ENCODE measurements at places on chromosomes 1 and 21. TPM values are rescaled to one million over a fixed set of nuclear protein-coding genes. Genes with fewer than 3 reads are reported as not detected.

ZBTB7B gene
- 27.3 TPM for total RNA-seq

PRDM2 gene
- total RNA-seq: 2.5 TPM

DNA sequence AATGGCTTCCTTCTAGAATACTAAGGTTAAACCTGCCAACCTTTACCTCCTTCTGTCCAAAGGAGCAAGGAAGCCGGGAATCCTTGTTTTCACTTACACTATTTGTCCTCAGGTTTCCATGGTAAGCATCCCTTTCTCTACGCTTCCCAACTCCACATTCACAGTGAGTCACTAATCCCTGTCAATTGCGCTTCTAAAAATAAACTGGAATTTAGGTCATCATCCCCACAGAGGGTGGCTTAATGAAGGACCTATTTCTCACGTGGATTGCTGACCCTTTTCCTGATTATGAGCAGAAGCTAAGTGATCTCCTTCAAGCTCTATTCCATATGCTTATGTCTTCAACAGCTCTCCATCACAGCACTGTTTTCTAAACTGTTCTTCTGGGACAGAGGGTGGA, 39.9 kb upstream of the ABCA4 start:
- DNase-seq: peak; percentile 62

DNA sequence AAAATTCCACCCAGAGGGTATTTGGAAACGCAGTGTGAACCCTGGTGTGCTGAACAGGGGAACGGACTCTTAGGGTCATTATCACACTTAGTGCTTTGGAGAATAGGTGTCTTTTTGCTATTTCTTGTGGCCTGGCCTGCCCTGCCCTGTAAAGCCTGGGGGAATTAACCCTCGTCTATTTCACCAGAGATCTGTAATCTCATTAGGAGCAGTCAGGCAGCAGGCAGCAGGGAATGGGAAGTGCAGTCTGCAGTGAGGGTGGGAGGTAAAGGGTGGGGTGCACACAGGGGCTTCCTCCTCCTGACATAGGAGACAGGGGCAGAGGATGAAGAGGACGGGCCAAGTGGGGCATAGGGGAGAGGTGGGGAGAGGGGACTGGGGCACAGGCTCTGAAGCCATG, 1.1 kb upstream of the SLC1A7 start:
- no peak for DNase-seq

DNA sequence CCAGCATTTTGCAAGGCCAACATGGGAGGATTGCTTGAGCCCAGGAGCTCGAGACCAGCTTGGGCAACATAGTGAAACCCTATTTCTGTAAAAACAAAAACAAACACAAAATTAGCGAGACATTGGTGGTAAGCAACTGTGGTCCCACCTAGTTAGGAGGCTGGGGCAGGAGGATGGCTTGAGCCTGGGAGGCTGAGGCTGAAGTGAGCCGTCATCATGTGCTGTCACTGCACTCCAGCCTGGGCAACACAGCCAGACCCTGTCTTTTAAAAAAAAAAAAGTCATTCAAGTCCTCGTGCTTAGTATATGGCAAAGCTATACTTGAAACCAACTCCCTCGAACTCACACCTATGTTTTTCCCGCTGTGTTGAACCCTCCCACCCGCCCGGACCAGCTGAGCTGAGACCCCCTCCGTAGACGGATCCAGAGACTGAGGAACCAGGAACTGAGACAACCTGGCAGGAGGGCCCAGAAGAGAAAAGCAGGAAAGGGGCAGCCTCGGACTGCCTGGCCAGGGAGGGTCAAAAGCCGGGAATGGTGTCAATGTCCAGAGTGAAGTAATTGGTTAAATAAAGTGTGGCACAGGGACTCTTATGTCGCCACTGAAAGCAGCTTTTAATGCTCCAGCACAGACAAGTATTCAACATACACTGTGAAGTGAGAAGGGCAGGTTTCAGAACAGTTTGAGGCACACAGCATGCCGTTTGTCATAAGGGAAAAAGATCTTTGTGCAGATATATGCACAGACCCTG, 32.8 kb upstream of the CASZ1 start:
- no peak for DNase-seq

GRCh38 chr1:15258833-15259621, 12.0 kb downstream of the FHAD1 start:
- no peak for DNase-seq

GRCh38 chr1:209937996-209938959, at the start of gene SYT14:
Gene SYT14, plus strand, starts transcription at chr1:209938217. Its CDS starts 48 bp downstream, at chr1:209938265.
- peak; percentile 59 for DNase-seq

GRCh38 chr1:116754198-116754977, at the start of gene CD2:
Gene CD2, plus strand, starts transcription at chr1:116754430. Its CDS starts 63 bp downstream, at chr1:116754493.
- DNase-seq: no peak

Data from A172 (cell line).